ENCODE measurements at places on chromosomes 16 and 17.

- DNase-seq = peak; percentile 31
Measured at GRCh38 chr17:69117855-69118784, 23.6 kb downstream of the ABCA6 start.

DNA sequence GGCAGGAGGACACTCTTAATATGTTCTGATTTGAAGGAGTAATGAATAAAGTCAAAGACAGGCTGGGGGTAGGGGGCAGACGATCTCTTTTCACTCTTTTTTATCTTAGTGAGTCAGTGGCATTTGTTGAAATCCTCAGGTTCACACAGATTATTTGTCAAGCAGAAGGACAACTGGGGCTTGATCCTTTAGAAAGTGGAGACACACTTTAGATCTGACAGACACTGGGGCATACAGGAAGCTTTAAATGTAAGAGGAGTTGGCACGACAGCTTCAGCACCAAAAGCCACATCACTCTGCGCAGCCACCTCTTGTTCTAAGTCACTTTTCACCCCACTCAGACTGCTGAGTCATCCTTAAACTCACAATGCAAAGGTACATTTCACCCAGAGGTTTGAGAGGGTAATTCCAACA lies 121.5 kb downstream of the STXBP4 start:
- DNase-seq = peak; percentile 15

GRCh38 chr16:2295056-2295798 lies 27.3 kb upstream of the RNPS1 start:
- no peak for DNase-seq

DNA sequence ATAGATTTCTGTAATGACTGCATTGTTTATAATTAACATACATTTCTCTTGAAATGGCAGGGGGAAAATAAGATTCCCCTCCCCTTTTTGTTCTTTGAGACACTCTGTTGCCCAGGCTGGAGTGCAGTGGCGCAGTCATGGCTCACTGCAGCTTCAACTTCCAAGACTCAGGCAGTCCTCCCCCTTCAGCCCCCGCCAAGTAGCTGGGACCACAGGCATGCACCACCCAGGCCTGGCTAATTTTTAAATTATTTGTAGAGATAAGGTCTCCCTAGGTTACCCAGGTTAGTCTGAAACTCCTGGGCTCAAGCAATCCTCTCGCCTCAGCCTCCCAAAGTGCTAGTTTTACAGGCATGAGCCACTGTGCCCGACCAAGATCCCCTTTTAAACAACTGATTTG lies 67.7 kb downstream of the KATNIP start:
- no peak for DNase-seq

DNA sequence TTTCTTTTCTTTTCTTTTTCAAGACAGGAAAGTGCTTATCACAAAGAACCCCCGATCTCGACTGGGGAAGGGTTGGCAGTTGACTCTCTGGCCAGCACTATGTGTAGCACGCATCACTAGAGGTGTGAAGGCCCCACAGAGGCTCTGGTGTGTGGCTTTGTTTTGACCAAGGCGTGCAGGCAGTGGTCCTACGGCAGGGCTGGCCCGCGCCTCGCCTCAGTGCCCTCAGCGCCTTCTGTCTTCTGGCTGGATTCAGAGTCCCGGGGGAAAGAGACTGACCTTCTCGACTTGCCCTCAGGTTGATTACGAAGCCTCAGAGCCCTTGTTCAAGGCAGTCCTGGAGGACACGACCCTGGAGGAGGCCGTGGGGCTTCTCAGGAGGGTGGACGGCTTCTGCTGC lies 18.7 kb downstream of the SGSH start:
- no peak for DNase-seq

DNA sequence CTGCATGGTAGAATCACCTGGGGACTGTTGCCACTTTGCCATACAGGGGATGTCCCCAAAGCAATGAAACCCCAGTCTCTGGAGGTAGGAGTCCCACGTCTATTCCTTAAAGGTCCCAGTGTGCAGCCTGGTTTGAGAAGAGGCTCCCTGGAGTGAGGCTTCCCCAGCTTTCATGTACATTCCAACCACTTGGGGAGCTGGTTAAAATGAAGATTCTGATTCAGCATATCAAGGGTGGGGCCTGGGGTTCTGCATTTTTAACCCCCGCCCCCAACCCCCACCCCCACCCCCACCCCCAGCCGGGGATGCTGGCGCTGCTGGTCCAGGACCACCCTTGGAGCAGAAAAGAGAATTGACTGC lies 241.2 kb downstream of the FOXL1 start:
- DNase-seq = peak; percentile 16

DNA sequence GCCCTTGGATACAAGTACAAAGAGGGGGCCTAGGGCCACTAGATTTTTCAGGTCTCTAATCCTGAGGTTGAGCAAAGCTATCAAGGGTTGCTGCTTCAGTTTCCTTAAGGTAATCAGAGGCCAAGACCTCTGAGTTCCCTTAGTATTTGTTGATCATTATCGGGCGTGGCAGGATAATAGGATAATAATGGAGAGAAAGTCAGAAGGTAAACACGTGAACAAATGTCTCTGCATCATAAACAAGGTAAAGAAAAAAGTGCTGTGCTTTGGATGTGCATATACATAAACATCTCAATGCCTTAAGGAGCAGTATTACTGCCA lies 41.5 kb upstream of the YPEL2 start:
- no peak for DNase-seq

- no peak for DNase-seq
Measured at GRCh38 chr17:15909481-15909991, 35.4 kb upstream of the ADORA2B start.

GRCh38 chr17:14494161-14494560 lies 193.3 kb downstream of the HS3ST3B1 start:
- DNase-seq = no peak

GRCh38 chr17:40350689-40351358 lies 13.7 kb downstream of the GJD3 start:
- no peak for DNase-seq

GRCh38 chr17:31413874-31414549 lies 22.5 kb downstream of the RAB11FIP4 start:
- DNase-seq = peak; percentile 53

DNA sequence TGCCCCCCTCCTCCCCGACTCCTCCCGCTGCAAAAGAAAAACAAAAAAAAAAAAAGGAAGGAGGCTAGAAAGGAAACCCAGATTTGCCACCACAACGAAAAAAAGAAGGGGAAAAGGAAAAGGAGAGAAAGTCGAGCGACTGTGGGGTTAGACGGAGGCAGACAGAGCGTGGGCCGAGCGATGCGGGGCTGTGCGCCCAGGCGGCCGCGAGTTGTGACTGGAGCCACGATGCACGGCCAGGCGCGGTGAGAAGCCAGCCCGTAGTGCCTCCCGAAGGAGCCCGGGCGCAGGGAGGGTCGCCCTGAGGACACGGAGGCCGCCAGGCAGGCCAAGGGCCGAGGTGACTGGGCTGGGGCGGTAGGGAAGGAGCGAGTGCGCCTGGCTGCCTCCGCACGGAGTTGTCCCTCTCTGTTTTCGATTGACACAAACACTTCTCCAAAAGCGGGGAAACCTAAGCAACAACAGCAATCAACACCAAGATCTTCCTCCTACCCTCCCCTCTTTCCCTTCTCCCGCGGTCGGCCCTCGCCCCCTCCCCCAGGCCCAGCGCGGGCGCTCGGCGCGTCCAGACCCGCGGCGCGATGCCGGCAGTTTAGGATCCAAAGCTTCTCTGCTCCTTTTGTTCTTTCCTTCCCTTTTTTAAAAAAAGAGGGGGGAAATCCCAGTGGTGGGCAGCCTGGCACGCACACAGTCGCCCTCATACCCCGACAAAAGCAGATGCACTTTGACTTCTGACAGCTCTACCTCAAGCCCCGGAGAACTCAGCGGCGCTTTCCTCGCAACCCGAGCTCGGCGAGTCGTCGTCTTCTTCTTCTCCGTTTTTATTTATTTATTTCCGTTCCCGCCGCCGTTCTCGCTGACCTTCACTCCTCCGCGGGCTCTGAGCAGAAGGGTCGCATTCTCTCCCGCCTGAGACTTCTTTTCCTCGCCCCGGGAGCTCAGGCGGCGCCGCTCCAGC lies at the start of gene LHX1:
TSS of gene LHX1 (plus strand) at position 475 of the 958 bp plus-strand sequence. CDS start 723 bp downstream, outside the sequence.
- DNase-seq = no peak

GRCh38 chr17:18033442-18034099 lies 5.4 kb downstream of the ATPAF2 start:
- DNase-seq = peak; percentile 92

DNA sequence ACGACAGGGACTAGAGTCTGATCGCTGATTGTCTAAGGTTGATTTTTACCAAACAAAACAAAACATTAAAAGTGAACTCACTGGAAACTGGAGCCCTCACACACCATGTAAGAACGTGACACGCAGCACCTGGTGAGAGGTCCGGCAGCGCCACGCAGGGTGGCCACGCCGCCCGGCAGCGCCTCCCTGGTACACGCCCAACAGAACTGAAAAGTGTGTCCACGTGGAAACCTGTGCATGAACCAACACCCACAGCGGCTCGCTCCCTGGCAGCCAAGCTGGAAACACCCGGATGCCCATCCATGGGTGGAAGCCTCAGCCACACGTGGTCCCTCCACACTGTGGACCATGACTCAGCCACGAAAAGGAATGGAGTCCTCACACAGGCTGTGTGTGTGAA lies 9.1 kb downstream of the GALNS start:
- no peak for DNase-seq
